ENCODE measurements at places on chromosomes 5 and 9.

DNA sequence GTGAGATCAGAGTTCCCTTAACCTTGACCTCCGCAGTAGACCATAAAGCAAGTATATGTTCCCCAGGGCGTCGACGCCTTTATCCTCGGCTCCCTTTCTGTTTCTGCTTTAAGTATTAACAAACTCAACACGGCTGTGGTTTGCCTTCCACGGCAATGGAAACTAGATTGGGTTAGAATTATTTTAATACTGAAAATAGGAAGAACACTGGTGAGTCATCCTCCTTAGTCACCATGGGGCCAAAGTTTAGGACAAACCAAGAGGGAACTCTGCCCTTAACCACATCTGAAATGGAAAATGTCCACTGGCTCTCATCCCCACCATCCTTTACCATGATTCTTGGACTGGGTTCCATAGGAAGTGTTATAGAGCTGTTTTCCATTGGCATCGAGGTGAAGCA, 386.1 kb downstream of the ACTL7B start:
- DNase-seq = no peak

- no peak for DNase-seq
Observed at GRCh38 chr9:37937366-37937765, 33.4 kb upstream of the SLC25A51 start.

- no peak for DNase-seq
Observed at GRCh38 chr5:172724242-172725183, 46.5 kb downstream of the DUSP1 start.

DNA sequence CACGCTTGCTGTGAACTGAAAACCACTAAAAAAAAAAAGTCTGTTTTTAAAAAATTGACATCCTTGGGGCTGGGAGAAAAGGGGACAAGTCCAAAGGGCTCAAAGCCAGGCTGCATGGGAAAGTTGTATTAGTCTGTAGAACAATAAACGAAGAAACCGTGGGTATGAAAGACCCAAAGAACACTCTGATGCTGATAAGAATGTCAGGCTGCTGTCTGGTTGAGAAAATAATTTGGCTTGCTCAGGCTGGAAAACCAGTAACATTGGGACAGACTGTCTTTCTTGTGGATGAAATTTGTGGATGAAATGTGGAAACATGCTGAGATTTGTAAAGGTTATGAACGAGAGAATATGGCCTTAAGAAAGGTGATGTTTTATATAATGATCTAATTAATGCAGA, 68.5 kb upstream of the HSPB3 start:
- DNase-seq = no peak

- DNase-seq = no peak
Observed at GRCh38 chr5:1654786-1655495, 131.2 kb upstream of the LPCAT1 start.

DNA sequence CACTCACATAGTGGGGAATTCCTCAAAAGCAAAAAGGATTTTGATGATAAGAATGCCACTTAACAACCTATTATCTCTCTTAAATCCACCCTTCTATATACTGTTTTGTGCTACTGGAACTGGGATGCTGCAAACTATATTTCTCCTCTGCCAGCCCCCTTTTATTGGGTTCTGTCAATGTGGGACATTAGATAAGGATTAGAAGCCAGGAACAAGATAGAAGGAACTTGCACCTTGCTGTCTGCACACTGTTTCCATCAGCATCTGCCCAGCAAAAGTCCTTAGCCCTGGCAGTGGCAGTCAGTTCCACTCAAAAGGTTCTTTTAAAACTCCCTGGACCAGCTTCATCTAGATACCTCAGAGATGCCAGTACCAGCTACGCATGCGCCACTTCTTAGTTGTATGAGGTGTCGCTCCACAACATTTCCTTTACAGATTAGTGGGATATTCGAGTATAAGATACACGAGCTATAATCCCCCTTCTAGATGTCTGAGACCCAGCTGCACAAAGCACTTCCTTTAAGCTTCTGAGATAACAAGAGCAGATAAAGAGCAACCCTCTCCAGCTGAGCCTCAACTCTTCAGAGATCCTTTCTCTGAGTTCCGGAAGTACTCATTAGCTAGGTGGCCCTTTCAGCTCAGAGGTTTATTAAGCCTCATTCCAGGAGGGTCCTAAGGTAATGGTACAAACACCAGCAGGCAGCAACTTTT, 45.3 kb downstream of the CERT1 start:
- DNase-seq = no peak

GRCh38 chr9:129436751-129437625, 183.9 kb downstream of the C9orf50 start:
- no peak for DNase-seq

GRCh38 chr5:73376618-73377170, 71.9 kb downstream of the FOXD1 start:
- DNase-seq = no peak

- DNase-seq = no peak
Observed at GRCh38 chr5:60812426-60812825, 31.6 kb downstream of the ELOVL7 start.

DNA sequence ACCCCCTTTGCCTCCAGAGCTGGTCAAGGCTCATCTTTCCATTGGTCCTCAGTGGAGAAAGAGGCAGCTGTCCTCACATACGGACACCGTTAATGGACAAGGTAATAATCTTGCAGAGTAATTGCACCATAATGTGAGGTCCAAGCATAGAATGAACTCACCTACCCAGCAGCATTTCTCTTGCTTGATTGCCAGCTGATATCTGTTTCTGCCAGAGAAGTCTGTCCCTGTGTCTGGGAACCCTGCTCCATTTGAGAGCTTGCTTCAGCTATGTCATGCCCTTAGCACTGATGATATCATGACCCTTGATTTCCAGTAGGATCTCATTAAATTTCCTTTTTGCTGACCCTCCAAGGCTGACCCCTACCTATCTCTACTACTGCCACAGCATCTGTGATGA, 154.6 kb downstream of the PIK3R1 start:
- no peak for DNase-seq

GRCh38 chr5:177495243-177496060, 2.0 kb downstream of the PDLIM7 start:
- DNase-seq = no peak

GRCh38 chr5:141150224-141150992, 551 bp downstream of the PCDHB6 start:
- DNase-seq = no peak

- DNase-seq = no peak
Observed at GRCh38 chr5:142737179-142737578, 33.0 kb upstream of the ARHGAP26 start.

- DNase-seq = no peak
Observed at GRCh38 chr9:111986035-111986556, 89.5 kb downstream of the UGCG start.

GRCh38 chr5:78824831-78825281, 160.3 kb downstream of the ARSB start:
- no peak for DNase-seq

DNA sequence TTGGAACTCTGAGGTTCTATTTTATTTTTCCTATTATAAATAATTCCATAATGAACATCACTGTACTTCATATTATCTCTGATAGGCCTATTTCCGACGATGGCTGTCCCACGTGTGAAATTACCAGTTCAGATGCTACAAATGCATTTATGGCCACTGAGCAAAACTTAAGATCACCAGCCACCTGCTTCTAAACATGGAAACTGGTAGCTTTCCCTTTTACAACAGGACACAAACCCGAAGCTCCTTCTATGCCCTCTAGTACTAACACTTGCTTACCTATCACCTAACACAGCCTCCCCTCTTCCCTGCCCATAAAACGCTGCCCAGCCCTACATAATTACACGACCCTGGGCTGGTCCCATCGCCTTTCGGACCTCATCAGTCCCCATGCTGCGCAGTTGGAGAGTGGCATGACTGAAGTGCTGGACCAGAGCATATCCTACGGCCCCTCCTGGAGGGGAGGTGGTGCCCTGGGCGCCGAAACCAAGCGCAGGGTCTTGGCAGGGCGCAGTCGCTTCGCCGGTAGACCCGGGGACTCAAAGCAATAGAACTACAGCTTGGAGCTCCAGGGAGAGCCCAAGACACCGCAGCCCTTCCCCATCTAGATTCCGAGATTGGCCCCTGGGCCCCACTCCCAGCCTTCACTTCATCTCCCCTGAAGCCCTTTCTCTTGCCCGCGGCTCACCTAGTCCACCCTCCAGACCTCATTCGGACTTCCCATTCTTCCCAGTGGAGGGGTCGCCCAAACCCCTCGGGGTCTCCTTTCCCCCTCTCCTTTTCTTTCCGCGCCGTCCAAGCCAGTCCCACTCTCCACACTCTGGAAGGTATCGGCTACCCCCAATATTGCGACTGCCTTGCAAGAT, 1.0 kb upstream of the SAP30L start:
- DNase-seq = no peak

GRCh38 chr5:24401773-24402172, 243.0 kb downstream of the CDH10 start:
- no peak for DNase-seq

Data from stimulated activated effector memory CD8-positive, alpha-beta T cell treated with anti-CD3 and anti-CD28 coated beads, Interleukin-12 subunit alpha, Interleukin-12 subunit beta, amount 100 ng/mL, for 72 hours (primary cell).